Left lobe of liver (tissue), 2 donors: ENCODE measurements at places on chromosomes 6 and 20. TPM values are rescaled to one million over a fixed set of nuclear protein-coding genes. Genes with fewer than 3 reads are reported as not detected.

GRCh38 chr6:65072500-65072899, 634.5 kb downstream of the EYS start:
- no peak for DNase-seq

GRCh38 chr6:90413867-90414266, 117.2 kb upstream of the BACH2 start:
- DNase-seq: no peak

DNA sequence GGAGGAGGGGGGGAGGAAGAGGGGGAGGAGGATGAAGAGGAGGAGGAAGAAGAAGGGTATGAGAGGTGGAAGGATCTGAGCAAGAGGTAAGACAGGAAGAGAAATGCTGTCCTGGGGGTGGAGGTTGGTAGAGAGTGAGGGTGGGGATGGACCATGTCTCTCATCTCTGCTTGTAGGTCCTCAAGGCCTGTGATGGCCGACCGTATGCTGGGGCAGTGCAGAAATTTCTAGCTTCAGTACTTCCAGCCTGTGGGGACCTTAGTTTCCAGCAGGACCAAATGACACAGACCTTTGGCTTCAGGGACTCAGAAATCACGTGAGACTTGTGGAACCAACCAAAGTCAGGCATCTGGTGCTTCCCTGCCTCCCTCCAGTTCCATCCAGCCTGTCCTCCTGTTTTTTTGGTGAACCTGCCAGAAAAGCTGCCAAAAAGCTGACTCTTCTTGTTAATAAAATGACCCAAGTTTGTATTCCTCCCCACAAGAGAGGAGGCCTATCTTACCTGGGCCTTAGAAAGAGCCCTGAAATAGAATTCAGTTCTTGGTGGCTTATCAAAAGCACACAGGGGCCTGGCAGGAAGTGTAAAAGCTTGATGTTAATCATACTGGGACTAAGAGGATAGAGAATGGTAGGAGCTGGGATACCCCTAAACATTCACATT, 2.5 kb upstream of the C4A start:
- DNase-seq: peak; percentile 86

The UBD gene
- total RNA-seq: 0.93 TPM

- no peak for DNase-seq
Observed at GRCh38 chr6:44166591-44167184, 8.1 kb downstream of the CAPN11 start.

GRCh38 chr6:157329829-157330228, 6.5 kb upstream of the TMEM242 start:
- no peak for DNase-seq

The IGF2R gene
- total RNA-seq: 51.5 TPM

The PPP1R14C gene
- total RNA-seq: 0.08 TPM

The CD93 gene
- 4.8 TPM for total RNA-seq

The LY6G6F gene
- total RNA-seq: not detected

The VWA7 gene
- total RNA-seq: 2.3 TPM

DNA sequence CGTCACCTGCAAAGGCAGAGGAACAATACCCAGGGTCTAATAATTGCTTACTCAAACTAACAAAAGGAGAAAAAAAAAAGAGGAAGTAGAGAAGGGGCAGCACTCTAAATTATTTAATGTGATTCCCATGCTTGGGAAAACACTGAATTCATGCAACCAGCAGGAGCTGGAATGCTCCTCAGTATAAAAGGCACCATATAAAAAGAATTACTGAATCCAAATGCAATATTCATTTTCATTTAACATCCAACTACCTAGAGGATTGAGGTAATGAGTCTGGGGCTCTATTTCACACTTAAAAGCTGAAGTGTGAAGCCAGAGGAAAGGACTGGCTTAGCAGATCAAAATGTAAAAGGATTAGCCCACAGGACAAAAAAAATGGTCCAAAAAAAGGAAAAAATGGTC, 8.7 kb downstream of the B4GALT5 start:
- no peak for DNase-seq

The PAX1 gene
- total RNA-seq: not detected

- DNase-seq: no peak
Observed at GRCh38 chr20:7579888-7580287, 360.4 kb downstream of the HAO1 start.

The EFCAB8 gene
- 0.15 TPM for total RNA-seq

GRCh38 chr20:39019805-39020325, 57.7 kb downstream of the DHX35 start:
- DNase-seq: no peak

- no peak for DNase-seq
Observed at GRCh38 chr6:1029141-1029540, 282.8 kb upstream of the FOXQ1 start.

DNA sequence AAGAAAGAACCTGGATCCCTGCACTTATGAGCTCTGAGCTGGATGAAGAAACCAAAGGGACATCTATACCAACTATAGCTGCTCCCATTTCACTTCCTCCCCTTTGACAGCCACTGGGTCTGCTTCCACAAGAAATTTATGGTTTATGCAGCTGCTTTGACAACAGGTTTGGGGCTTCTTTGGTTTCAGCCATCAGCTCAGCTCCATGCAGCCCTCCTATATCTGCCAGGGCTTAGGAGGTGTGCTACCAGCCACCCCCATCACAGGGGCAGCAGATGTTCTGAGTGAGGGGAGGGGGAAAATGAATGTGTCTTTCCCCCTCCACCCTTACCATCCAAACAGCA, 29.2 kb upstream of the PKHD1 start:
- DNase-seq: no peak

The OR14J1 gene
- total RNA-seq: not detected

- DNase-seq: no peak
Observed at GRCh38 chr6:15653581-15653980, 9.2 kb downstream of the DTNBP1 start.

DNA sequence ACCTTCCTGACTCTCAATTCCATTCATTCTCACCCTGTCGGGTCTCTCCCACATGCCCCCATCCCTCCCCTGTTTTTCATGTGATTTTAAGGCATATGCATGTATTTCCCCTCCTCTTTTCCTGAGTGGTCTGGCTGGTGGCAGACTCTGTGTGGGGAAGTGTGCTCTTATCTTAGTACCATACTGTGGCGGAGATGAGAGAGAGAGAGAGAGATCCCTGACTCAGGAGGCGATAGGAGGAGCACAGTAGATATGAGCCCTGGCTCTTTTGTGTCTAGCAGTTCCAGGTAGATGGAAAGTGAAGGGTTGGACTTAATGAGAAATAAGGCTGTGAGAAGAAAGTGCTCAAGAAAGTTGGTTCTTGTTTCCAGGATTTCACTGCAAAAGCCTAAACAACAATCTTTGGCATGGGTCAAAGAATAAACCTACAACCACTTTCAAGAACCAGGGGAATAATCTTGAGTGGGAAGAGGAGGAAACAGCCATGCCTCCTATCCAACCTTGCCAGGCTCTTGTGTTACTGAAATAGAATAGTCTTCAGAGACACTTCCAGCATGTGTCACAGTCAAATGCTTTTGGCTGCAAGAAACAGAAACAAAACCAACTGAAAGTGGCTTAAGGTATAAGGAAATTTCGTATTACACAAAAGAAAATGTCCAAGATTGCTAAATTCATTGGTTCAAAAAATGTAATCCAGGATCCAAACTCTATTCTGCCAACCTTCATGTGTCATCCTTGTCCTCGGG, 123.8 kb upstream of the MYLIP start:
- no peak for DNase-seq

The CD109 gene
- total RNA-seq: 0.33 TPM

The SGK2 gene
- total RNA-seq: 81.1 TPM

- no peak for DNase-seq
Observed at GRCh38 chr6:154352898-154353585, 3.6 kb downstream of the IPCEF1 start.

DNA sequence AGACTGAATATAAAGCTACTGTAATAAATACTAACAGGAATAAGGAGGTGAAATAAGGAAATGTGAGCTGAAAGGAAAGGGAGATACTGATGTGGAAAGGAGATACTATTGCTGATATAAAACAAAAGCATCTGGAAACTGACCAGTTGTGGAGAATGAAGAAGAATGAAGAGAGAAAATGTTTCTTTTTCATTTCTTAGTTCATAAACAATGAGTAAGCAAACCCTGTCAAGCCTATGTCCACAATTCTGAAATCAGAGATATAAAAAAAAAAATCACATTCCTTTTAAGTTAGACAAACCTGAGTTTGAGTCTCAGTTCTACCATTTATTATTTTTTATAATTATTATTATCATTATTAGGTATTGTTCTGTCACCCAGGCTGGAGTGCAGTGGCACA, 121.6 kb upstream of the GJE1 start:
- DNase-seq: no peak

GRCh38 chr6:31900917-31901414, 920 bp downstream of the ZBTB12 start:
- DNase-seq: no peak

- DNase-seq: no peak
Observed at GRCh38 chr6:27288136-27289044, 23.7 kb downstream of the POM121L2 start.

DNA sequence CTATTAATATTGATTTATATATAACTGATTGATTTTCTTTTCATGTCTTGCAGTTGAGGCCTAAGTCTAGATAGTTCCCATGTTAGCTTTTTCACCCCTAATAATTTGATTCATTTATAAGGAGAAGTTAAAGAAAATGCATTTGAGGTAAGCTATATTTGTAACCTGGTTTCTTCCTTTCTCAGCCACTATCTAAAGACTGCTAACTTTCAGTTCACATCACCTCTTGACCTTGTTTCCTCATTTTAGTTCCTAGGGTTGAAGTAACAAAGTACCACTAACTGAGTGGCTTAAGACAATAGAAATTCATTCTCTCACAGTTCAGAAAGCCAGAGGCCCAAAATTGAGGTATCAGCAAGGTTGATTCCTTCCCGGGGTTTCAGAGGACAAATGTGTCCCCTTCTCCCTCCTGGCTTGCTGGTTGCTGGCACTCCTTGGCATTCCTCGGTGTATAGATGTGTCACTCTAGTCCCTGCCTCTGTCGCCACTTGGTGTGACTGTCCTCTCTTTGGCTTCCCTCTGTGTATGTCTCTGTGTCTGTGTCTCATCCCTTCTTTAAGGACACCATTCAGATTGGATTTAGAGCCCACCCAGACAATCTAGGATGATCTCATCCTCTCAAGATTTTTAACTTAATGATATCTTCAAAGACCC, 55.9 kb upstream of the C20orf144 start:
- no peak for DNase-seq

The C6orf52 gene
- 2.2 TPM for total RNA-seq

GRCh38 chr6:13881621-13882165, 43.1 kb upstream of the RNF182 start:
- DNase-seq: no peak

DNA sequence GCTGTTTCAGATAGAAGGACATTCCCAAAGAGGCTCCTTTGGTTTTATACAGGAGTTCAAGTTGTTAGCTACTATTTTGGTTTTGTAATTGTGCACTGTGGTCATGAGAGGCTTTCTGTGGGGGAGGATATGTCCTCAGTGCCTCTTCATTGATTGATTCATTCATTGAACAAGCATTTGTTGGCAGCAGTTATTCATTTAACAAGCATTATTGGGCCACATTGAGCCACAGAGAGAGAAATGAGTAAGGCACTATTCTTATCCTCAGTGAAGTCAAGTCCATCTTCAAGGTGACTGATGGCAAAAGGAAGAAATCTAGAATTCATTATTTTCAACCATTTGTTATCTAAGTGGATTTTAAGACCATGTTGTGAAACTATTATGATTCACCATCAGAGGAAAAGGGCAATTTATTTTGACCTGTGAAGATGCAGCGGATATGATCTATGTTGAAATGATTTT, 697.2 kb upstream of the CITED2 start:
- DNase-seq: no peak

GRCh38 chr20:11791835-11792567, 125.7 kb upstream of the BTBD3 start:
- DNase-seq: no peak

- DNase-seq: no peak
Observed at GRCh38 chr20:20371083-20371482, 3.2 kb downstream of the INSM1 start.

The NOTCH4 gene
- total RNA-seq: 9.6 TPM
